Fibroblast of skin of left biceps (primary cell): ENCODE measurements at places on chromosomes 13 and 19.
A peak's percentile ranks its signal among the peaks of the same experiment; 100 is the strongest.

- no peak for DNase-seq
Measured at GRCh38 chr13:49635599-49636433, 7.5 kb downstream of the ARL11 start.

- no peak for DNase-seq
Measured at GRCh38 chr13:25906191-25906661, 145.6 kb downstream of the SHISA2 start.

DNA sequence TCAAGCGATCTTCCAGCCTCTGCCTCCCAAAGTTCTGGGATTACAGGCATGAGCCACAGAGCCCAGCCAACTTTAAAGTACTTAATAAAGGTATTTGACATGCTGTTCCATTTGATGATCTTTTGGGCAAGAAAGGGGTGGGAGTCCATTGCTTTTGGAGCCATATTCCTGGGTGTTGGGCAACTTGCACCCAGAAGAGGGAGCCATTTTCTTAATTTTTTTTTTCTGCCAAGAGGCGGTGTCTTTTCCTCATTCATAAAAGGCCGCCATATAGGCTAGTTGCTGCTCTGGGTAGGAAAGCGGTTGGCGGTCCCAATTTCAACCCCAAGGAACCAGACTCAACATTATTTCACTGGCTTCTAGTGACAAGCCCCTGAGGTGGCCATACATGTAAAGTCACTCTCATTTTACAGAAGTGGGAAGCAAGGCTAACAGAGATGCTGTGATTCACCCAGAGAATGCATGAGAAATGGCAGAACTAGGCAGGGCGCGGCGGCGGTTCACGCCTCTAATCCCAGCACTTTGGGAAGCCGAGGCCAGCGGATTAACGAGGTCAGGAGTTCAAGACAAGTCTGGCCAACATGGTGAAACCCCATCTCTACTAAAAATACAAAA is 139.6 kb downstream of the CACNA1A start:
- DNase-seq, result peak; percentile 5

DNA sequence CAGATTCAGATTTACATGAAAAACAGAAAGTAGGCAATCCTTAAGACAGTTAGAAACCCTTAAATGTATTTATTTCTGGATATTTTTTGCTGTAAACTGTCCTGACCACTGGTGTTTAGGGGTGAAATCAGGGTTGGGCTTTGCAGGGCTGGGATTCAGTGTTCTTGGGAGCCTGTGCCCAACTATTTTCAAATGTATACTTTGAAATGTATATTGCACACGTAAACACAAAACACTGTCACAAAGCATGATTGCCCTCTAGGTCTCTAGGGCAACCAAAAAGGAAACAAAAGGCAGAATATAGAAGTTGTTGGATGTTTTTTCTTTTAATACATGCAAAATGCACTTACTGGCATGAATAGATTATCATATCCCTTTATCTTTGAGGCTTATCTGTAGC is 1185.4 kb downstream of the DIAPH3 start:
- no peak for DNase-seq

- no peak for DNase-seq
Measured at GRCh38 chr13:78161266-78161665, 242.6 kb upstream of the EDNRB start.

DNA sequence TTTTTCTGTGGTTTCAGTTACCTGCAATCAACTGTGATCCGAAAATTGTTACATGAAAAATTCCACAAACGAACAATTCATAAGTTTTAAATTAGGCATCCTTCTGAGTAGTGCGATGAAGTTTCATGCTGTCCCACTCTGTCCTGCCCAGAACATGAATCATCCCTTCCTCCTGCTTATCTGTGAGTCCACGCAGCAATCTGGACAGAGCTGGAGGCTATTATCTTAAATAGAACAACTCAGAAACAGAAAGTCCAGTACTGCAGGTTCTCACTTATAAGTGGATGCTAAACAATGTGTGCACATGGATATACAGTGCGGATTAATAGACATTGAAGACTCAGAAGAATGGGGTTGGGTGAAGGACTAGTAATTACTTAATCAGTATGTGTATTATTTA is 583.7 kb upstream of the SPRY2 start:
- DNase-seq, result no peak

DNA sequence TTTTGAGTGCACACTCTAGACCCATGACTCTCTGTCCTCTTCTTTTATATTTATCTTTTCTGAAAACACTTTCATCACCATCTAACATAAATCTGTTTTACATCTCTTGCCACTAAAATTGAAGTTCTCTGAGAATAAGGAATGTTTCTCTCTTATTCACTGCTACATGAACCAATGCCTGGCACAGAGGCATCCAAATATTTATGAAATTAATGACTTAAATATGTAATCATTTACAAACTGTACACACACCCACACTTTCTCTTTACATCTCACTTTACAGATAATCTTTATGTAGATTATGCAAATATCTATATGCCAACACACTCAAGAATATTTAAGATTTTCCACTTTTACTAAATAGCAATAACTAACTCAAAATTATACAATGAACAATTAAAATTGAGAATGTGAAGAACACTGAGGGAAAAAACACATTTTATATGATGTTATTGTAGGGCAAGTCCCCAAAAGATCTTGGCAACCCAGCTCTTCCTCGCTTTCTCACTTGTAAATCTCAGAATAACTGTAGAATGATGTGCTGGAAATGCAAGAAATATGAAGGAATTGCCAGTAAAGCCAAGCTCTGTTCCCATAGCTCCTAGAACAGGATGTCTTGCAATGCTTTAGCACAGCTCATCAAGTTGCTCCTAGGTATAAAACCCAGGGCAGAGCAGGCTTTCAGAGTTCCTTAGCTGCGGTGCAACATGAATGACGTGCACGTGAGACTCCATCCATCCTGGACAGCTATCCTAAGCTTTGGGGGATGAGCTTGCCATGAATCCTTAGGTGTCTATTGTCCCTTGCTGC is 50.7 kb downstream of the UGGT2 start:
- DNase-seq, result no peak

- DNase-seq, result no peak
Measured at GRCh38 chr13:114328034-114328433, 13.7 kb downstream of the CHAMP1 start.

DNA sequence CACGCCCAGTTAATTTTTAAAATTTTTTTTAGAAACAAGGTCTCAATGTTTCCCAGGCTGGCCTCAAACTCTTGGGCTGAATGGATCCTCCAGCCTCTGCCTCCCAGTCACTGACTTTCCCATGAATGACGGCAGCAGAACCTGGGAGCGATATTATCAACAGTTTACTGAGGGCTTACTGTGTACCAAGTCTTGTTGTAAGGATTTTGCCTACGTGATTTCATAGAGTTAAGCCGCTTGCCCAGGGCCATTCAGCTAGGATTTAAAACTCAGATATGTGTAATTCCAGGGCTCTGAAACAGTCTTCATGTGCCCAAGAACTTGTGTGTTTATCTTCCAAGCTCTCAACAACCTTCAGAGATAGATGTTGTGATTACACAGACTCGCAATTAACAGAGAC is 6.0 kb upstream of the KXD1 start:
- DNase-seq, result no peak

GRCh38 chr13:100338275-100338674 is 249.4 kb downstream of the PCCA start:
- no peak for DNase-seq

- DNase-seq, result no peak
Measured at GRCh38 chr19:7872306-7873204, 1.6 kb downstream of the PRR36 start.

GRCh38 chr13:47216176-47216822 is 319.4 kb upstream of the HTR2A start:
- peak; percentile 10 for DNase-seq

DNA sequence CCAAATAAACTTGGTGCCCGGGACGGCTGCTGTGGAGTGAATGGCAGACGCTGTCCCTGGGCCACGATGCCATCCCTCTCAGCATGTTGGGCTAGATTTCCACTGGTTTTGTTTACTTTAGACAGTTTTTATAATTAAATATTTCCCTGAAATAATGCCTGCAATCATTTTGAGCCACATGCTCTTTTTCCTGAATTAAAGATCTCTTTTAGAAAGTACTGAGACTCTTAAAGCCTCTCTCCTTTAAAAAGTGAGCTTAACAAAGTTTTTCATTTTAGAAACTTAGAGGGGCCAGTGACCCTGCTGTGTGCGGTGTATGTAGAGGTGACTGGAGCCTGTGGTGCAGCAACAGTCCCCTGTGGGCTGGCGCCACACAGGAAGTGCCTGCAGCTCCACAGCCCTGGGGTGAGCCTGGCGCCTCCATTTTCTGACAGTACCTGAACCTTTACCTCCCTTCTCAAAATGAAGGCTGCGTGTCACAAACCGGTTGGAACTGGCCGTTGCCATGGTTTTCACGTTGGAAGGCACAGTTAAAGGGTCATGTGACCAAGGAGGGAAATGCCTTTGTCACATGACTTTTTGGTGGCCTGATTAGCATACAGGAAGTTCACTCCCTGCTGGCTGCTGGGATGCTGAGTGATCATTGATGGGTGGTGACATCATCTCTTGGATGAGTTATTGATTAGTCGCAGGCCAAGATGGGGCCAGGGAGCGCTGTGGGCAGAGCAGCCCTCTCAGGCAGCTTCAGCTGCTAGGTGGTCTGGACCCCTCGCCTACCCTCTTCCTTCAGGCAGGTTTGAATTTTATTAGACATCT is 26.3 kb downstream of the TSSK6 start:
- peak; percentile 94 for DNase-seq

DNA sequence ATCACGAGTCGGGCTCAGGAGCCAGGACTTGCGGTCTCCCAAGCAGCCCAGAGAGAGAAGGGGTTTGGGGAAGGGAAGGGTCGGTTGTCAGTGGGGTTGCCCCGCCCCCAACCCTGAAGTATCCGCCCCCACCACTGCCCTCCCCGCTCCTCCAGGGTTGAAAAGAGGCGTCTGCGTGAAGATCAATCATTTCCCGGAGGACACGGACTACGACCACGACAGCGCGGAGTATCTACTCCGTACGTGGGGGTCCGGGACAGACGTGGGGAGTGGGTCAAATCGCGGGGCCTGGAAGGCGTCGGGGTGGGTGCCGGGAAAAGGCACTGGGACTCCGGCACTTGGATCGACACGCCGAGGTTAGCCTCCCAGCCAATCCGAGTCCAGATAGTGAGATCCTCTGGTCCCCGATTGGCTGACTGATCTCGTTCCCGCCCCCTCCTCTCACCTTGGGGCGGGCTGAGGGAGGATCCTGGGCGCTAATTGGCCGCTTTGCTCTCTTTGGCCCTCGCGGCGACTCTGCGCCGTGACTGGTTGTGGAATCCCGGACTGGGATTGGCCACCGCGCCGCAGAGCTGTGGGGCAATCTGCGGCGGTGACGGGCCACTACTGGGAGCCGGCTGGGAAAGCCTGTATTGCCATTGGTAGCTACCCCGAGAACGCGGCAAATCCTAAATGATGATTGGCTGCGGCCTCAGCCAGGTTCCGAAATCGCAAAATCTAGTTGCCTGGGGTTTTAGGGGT is 13.3 kb upstream of the CACNG6 start:
- DNase-seq, result peak; percentile 51

GRCh38 chr19:19403373-19403901 is 2.0 kb upstream of the GATAD2A start:
- no peak for DNase-seq
